ENCODE measurements at places on chromosomes 12 and 14.
A peak's percentile ranks its signal among the peaks of the same experiment; 100 is the strongest.

- no peak for DNase-seq
Measured at GRCh38 chr14:22556021-22556989, 32.7 kb downstream of the DAD1 start.

DNA sequence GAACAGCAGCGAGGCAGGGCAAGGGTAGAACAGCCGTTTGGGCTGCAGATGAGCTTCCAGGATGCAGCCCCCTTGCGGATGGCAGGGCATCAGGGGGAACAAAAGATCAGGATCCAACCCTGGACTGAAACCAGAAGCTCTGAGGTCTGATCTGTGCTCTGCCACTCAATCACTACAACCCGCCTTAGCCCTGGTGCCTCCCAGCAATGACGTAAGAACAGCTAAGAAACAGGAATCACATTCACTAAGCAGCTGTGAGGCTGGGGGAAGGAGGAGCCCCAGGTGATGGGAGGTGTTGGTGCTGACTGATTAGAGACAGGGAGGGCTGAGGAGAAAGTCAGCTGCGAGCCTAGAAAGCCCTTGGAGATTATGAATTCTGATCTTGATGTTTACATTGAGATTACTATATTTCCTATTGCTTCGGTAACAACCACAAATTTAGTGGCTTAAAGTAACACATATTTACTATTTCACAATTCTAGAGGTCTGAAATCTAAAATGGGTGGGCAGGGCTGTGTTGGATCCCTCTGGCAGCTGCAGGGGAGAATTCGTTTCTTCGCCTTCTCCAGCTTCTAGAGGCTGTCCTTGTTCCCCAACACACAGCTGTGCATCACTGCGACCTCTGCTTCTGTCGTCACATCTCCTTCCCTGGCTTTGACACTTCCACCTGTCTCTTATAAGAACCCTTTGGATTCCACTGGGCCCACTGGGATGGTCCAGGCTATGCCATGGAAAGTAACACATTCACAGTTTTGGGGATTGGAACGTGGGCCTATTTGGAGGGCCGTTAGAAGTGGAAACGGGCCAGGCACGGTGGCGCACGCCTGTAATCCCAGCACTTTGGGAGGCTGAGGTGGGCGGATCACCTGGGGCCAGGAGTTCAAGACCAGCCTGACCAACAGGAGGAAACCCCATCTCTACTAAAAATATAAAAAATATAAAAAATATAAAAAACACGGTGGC lies 6.1 kb upstream of the CD9 start:
- DNase-seq = no peak

DNA sequence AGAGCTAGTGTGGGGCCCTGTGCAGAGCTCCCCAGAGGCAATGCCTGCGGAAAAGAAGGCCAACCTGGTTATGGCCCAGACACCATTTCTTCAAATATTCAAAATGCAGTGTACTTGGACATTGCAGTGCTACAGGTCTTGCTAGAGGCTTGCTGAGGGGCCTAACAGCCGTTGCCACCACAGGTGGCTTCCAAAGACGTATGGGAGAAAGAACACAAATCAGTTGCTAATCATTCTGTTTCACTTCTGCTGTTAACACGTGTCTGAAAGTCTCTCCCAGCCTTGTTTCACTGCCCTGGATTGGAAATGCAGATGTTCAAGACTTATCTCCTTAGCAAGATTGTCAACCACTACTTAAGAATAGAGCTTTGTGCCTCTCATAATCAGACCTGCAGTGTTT lies 925.9 kb downstream of the GALC start:
- DNase-seq = no peak

GRCh38 chr14:33728010-33728498 lies 222.8 kb downstream of the EGLN3 start:
- no peak for DNase-seq

DNA sequence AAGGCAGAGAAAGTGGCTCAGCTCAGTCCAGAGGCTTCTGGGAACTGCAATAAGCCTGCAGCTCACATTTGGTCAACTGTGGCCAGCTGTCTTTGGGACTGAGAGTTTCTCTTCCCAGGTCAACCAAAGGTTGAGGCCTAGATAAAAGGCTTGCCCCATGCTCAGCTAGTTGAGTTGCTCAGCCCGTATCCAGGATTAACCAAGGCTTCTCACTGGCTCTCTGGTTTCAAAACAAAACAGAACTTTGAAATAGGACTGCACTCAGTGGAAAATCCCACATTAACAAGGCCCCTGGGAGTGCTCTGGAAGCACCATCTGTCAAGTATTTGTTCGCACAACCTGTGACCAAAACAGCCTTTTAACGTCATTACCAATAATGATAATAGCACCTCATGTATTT lies 40.3 kb upstream of the NUAK1 start:
- DNase-seq = no peak

GRCh38 chr12:84508851-84509260 lies 403.7 kb downstream of the SLC6A15 start:
- DNase-seq = no peak

- DNase-seq = peak; percentile 91
Measured at GRCh38 chr14:49692811-49693734, at the start of gene KLHDC1. Gene KLHDC1, plus strand, starts transcription at chr14:49693120. Its CDS starts 75 bp downstream, at chr14:49693195.

GRCh38 chr12:121799842-121800693 lies 3.7 kb upstream of the SETD1B start:
- DNase-seq = peak; percentile 94

DNA sequence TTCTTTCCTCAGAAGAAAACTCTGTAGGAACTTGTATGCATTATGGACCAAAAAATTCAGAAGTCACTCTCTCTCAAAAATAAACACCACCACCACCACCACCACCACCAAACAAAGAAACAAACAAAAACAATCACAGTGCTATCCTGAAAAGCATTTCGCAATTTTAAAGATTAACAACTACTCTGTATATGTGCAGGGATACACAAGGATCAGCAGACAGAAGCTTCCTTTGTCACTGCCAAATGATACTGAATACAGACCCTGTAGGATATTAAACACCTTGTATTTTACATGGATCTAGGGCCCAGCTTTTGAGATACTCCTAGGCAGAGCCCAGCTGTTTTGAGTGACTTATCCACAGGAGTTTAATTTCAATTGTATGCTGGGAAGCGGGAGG lies 31.7 kb downstream of the ATP2B1 start:
- DNase-seq = no peak
